ENCODE measurements at places on chromosomes 1 and 21.
A peak's percentile ranks its signal among the peaks of the same experiment; 100 is the strongest.

- DNase-seq = no peak
These were observed 34.0 kb downstream of the PCSK9 start for GRCh38 chr1:55073187-55073916.

GRCh38 chr1:38129971-38130370 lies 83.4 kb upstream of the POU3F1 start:
- no peak for DNase-seq

- DNase-seq = no peak
These were observed 143.7 kb downstream of the PLPP3 start for GRCh38 chr1:56435434-56436262.

GRCh38 chr21:25457411-25457810 lies 149.9 kb downstream of the MRPL39 start:
- DNase-seq = no peak

GRCh38 chr1:37721565-37721964 lies 29.2 kb downstream of the CDCA8 start:
- DNase-seq = no peak

- DNase-seq = no peak
These were observed at the start of gene HMGCS2 for GRCh38 chr1:119768778-119769177. HMGCS2 (minus strand) TSS chr1:119768905; CDS start chr1:119768844, 61 bp downstream.

GRCh38 chr1:192461684-192462083 lies 113.9 kb upstream of the RGS1 start:
- DNase-seq = no peak

DNA sequence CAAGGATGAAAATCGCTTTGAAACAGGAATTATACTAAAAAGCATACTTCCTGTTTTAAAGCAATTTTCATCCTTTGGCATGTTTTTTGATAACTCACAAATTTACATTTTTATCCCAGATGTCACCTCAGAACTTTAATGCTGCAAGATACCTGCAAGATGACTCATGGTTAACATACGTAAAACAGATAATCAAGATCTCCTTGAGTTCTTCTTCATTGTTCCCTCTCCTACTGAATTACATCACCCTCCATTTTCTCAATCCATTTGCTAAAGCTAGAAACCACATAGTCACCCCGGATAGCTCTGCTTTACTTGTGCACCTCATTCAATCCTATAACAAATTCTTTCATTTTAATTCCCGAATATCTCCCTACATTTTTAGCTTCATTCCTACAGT lies 1114.2 kb downstream of the PLA2G4A start:
- DNase-seq = no peak

DNA sequence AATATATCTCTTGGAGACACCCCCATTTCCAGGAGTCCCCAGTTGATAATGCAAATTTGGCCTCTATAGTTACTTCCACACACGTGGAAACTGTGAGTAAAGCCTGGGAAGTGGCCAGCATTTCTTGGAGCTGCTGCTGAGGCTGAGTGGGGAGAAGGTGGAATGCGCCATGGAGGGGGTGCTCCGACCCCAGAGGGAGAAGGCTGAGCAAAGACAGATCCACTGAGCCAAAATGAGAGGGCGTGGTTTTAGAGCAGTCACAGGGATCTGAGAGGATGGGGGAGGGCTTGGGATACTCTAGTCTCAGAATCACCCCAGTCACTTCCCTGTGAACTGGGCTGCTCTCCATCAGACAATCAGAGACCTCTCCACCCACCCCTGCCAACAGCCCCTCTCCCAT lies 38.7 kb downstream of the TRIM62 start:
- no peak for DNase-seq

GRCh38 chr1:234154320-234155251 lies 218.7 kb upstream of the COA6 start:
- peak; percentile 80 for DNase-seq

GRCh38 chr1:209483691-209484090 lies 99.8 kb upstream of the CAMK1G start:
- DNase-seq = no peak

DNA sequence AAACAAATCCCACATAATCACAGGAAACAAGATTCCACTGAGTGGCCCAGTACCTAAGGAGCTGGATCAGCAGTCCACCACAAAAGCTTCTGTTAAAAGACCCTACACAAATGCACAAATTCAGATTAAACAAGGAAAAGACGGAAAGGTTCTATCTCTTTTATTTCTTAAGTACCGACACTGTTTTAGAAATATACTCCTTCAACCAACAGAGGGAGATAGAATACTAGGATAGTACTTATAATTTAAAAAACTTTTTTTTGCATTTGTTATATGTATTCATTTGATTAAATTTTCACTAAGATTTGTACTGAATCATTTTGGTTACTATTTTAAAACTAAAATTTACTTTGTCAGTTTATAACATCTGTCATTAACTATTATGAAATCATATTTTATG lies 12.5 kb downstream of the CDC7 start:
- DNase-seq = no peak

- no peak for DNase-seq
These were observed 1.9 kb downstream of the GALE start for GRCh38 chr1:23798662-23799142.

- no peak for DNase-seq
These were observed 22.7 kb upstream of the CA6 start for GRCh38 chr1:8922962-8923361.

GRCh38 chr21:39120876-39121599 lies 62.2 kb downstream of the PSMG1 start:
- DNase-seq = no peak

GRCh38 chr1:152000964-152001630 lies 7.4 kb upstream of the S100A10 start:
- no peak for DNase-seq

DNA sequence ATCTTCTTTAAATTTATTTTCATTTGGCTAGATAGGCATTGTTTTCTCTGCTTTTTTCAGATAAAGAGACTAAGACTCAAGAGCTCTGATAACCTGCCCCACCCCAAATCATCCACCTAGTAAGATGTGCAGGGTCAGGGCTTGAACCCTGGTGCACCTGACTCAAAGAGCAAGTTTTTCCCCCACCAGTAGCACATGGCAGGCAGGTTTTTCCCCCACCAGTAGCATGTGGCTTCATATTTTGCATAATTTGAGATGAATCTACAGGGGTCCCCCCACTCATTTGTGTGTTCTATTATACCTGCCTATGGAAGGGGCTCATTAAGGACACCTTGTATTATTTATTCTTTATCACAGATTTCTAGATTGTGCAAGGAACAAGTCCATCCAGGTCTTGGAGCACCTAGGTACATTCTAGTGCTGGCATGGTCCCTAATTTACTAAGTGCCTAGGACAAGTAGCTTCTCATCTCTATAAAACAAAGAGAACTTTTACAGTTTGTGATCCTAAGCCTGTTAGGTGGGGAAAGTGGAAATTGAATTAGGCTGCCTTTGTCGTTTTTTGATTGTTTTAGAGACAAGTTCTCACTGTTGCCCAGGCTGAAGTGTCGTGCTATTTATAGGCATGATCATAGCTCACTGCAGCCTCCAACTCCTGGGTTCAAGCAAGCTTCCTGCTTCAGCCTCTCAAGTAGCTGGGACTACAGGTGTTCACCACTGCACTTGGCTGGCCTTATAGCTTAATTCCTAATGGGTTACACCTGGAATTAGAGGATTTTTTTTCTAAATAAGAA lies 13.2 kb upstream of the CTSE start:
- DNase-seq = no peak

All from NCI-H446 (cell line).